Skin of body (tissue), 3 donors: ENCODE measurements at places on chromosomes 7 and 10.

- DNase-seq, result no peak
Observed at GRCh38 chr10:60257767-60258428, 131.8 kb downstream of the ANK3 start.

- DNase-seq, result peak; percentile 56
Observed at GRCh38 chr10:35707642-35708425, 65.7 kb upstream of the FZD8 start.

GRCh38 chr10:121610798-121611323 lies 12.6 kb upstream of the FGFR2 start:
- DNase-seq, result no peak

GRCh38 chr7:8056439-8056838 lies 87.8 kb downstream of the GLCCI1 start:
- DNase-seq, result no peak

DNA sequence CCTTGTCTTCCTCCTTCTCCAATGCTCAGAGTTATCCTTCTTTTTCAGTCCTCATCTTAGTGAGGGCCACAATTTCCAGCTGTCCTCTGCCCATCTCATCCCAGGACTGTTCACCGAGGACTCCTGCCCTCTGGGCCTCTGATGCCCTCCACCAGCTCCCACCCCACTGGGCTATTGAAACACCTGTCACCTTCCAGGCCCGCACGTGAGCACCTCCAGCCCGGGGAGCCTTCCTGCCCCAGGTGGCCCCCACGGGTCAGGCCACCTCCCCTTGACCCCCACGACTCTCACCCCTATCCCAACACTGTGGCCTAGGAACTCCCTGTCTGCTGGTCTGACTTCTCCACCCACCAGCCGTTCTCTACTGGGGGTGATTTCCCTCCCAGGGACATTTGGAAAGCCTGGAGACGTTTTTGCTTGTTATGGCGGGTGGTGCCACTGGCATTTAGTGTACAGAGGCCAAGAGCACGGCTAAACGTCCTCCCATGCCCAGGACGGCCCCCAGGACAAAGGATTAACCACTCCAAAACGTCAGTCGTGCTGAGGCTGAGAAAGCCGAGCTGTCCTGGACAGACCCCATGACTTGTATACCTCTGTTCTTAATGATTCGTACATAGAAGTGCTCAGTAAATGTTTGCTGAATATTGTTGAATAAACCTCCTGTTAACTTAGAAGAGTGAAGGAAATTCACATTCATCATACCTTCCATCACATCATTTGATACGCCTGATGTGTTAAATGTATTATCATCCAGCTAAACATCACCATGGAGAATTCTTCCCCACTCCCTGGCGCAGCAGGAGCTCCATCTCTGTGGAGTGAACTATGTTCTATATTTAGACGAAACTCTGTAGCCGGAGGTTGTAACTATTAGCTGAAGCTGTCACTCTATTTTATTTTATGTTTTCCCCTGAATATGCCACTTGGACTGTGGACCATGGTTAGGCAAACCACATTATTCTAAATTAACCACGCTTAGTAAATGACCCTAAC lies 270.1 kb upstream of the SHH start:
- no peak for DNase-seq

DNA sequence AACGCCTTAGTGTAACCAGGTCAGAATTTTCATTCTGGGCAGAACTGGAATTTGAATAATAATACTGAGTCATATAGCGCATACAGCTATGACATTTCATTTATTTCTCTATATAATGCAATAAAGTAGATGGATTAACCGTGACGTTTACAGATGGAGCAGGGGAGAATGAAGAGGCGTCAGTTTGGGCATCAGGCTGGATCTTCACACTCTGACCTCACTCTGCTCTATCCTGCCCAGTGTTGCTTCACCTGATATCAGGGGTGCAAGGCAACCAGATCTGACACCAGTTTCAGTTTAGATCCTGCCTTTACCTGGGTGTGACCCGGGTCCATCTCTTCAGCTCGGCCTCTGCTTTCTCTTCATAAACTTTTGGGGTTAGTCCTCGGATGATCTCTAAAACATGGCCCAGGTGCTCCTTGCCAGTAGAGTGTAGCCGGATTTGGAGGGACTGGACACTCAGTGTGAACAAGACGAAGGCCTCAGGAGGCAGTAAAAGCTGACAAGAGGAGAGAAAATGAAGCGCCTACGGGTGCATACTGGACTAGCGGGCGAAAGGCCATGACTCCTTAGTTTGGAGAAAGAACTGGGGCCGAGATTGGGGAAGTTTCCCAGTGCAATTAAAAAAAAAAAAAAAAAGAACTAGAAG lies 1.4 kb upstream of the ZYX start:
- no peak for DNase-seq

DNA sequence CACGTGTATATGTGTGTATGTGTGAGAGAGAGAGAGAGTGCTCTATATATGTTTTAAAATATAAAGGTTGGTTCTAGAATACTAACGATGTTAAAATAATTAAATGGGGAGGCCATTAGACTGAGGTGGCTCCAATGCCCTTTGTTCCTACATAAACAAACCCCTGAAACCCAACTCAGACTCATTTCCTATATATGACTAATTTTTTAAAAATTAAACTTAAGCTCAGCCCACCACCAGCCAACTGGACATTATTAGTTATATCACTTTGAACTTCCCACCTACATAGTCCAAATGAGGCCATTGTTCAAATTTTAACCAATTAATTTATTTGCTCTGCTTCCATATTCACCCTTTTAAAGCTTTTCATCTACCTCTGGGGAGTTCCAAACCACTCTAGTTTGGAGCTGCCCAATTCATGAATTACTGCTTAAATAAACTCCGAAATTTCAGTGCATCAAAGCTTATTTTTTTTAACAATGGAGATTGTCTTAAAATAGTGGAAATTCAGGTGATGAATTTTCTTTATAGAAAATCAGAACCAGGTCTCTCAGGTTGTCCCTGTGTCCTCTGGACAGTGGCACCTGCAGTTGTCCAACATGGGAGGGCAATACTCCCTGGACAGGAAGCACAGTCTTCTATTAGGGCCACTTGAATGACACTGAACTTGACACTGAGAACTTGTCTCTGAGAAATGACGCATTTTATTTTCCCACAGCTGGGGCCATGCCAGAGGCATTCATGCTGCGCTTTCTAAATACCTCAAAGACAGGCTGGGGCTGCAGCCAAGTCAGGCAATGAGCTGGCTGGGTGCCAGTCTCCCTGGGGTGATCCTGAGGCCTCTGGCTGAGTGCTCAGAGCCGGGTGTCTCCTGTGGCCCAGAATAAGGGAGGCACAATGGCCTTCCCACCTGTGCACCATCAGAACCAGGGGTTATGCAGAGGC lies 109.5 kb upstream of the TMEM72 start:
- peak; percentile 40 for DNase-seq

DNA sequence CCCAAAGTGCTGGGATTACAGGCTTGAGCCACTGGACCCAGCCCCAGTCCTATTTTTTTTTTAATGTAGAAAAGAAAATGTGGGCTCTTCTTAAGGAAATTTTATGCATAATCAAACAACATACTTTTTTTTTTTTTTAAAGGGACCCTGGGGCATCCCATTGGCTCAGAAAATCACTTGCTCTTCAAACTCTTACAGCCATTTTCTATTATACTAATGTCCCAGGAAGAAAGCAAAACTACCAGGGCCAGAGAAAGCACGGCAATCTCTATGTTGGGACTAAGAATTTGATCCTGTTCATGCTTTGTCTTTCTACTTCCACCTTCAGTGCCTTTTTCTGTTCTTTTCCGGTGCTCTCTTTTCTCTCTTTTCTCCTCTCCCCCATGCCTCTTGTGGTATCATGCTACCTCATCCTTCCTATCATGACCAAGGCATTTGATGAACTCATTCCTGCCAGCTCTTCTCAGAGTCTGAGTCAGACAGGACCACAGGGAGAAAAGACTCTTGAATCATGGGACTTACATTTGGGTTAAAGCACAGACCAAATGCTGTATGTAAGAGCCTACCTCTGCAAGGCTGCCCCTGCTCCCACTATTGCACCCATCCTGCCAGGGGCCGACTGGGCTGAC lies 76.4 kb upstream of the CCNY start:
- no peak for DNase-seq

GRCh38 chr7:87213811-87214210 lies 5.7 kb downstream of the TMEM243 start:
- no peak for DNase-seq
